ENCODE measurements at places on chromosomes 5 and 9. TPM values are rescaled to one million over a fixed set of nuclear protein-coding genes. Genes with fewer than 3 reads are reported as not detected.

VPS13A gene
- polyA plus RNA-seq = 5.6 TPM

DNA sequence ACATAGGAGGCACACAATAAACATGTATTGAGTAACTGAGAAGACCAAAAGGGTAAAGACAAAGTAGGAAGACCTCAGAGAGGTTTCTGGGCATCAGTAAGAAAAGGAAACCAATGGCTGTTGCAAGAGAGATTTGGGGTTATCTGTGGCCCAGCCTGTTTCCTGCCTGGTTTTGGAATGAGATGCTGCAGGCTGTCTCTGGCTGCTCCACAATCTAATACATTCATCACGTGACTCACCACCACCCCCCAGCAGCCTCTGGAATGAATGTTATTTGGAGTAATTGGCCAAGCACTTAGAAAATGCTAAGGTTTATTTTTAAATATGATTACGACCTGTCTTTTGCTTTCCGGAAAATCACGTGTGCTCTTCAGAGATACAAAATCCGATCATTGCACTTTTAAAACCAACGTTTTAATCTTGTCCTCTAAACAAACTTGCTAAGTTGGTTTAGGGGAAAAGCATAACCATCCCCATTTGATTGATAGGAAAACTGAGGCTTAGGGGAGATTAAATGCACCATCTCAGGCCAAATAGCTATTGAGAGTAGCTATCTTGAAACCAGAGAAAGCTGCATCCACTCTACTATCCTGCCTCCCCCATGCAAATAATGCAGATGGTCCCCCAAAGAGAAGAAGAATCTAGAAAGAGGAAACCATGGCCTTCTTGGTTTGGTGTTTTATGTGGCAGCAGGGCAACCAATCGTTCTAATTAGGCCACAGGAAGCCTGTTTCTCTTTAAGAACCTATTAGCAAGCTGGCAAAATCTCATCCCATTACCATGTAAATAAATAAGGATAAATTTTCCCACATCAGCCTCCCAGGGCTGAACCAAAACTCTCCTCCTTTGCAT lies 151.8 kb upstream of the ADRA1B start:
- DNase-seq = peak; percentile 59

WNT8A gene
- polyA plus RNA-seq = not detected

GRCh38 chr5:116394186-116394867 lies 180.3 kb downstream of the SEMA6A start:
- DNase-seq = no peak

GBA2 gene
- 56.0 TPM for polyA plus RNA-seq

GRCh38 chr9:87862536-87863268 lies 20.0 kb upstream of the SPATA31E1 start:
- DNase-seq = no peak

- peak; percentile 56 for DNase-seq
These were observed 564.0 kb upstream of the KLF4 start for GRCh38 chr9:108053555-108054061.

G3BP1 gene
- 65.2 TPM for polyA plus RNA-seq

DNA sequence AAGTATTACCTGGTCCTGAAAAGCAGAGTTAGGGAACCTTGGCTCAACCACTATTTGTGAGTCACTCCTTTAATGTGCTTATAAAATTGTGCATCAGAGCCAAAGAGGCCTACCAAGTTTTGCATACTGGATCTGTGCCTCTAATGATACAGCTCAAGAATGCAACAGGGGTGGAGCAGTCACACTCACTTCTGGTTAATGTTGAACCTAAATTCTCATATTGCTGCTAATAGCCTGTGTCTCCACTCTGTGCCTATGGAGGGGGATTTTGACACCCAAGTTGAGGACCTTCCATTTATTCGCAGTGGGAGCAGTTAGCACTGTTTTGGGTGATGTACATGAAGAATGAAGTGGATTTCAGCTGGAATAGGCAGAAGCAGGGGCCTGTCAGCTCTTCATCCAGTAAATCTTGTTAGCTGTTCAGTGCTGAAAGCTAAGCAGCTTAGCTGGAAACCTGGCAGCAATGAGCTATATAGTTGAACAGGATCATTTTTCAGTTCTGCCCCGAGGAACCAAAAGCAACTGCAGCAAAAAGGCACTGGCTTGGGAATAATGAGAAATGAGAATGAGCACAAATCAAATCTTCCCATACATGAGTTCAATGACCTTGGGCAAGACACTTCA lies 9.7 kb downstream of the SH3TC2 start:
- DNase-seq = peak; percentile 10

- DNase-seq = no peak
These were observed 27.4 kb downstream of the IPPK start for GRCh38 chr9:92642564-92642963.

ASS1 gene
- 146 TPM for polyA plus RNA-seq

DNA sequence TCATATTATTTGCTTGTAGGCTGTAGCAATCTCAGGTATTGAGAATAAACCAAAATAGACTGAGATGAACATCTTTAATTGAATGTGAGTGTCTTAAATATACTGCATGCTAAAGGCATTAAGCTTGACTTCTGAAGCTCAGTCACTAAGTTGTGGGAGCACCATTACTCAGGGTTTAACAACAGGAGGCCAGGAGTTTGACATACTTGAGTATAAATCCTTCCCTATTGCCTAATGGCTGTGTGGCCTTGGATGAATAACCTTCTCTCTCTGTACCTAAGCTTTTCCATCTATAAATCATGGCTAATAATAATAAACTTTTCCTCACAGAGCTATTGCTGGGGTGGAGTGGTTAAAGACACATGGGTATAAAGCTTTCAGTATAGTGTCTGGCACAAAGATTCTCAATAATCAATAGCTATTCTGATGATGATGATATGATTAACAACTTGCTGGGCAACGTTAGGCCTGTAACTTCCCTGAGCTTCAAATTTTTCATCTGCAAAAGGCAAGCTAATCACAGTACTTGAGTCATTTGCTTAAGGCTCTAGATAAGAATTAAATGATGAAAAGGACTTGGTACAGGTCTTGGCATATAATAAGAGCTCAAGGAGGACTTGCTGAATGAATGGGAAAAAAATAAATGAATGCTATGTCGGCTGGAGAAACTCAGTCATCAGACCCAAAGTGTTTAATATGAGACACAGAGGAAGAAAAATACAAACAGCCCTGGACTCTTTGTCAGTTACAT lies 174.0 kb upstream of the IL12B start:
- DNase-seq = no peak

DNA sequence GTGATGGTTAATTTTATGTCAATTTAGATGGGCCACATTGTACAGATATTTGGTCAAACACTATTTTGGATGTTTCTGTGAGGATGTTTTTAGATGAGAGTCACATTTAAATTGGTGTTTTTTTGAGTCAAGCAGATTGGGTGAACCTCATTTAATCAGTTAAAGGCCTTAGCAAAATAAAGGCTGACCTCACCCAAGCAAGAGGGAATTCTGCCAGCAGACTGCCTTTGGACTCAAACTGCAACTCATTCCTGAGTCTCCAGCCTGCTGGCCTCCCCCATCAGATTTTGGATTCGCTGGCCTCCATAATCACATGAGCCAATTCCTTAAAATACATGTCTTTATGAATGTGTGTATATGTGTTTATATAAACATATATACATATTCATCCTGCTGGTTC lies 282.7 kb upstream of the POU5F2 start:
- DNase-seq = no peak

PCDHB3 gene
- polyA plus RNA-seq = 1.0 TPM

GRCh38 chr9:69223605-69224004 lies 49.5 kb downstream of the TJP2 start:
- DNase-seq = peak; percentile 55

DNA sequence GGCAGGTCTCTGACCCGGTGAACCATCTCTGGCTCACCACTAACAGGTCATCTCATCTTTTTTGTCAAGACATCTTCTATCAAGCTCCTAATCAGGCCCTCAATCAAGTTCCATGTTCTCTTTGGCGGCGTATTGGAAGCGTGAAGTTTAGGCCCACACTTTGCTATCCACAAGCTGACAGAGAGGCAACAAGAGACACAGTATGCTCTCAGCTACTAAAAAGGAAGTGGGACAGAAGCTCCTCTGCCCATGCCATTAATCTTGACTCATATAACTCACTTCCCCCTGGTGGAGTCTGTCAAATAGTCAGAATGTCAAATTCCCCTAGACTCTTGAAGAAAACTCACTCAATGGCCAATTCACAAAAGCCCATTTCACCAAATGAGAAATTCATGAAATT lies 77.6 kb upstream of the TMC1 start:
- DNase-seq = no peak

BDP1 gene
- polyA plus RNA-seq = 1.9 TPM

GRCh38 chr5:61604076-61605025 lies 272.3 kb downstream of the ZSWIM6 start:
- DNase-seq = no peak

- DNase-seq = no peak
These were observed 33.9 kb upstream of the JMY start for GRCh38 chr5:79202076-79202475.

DNA sequence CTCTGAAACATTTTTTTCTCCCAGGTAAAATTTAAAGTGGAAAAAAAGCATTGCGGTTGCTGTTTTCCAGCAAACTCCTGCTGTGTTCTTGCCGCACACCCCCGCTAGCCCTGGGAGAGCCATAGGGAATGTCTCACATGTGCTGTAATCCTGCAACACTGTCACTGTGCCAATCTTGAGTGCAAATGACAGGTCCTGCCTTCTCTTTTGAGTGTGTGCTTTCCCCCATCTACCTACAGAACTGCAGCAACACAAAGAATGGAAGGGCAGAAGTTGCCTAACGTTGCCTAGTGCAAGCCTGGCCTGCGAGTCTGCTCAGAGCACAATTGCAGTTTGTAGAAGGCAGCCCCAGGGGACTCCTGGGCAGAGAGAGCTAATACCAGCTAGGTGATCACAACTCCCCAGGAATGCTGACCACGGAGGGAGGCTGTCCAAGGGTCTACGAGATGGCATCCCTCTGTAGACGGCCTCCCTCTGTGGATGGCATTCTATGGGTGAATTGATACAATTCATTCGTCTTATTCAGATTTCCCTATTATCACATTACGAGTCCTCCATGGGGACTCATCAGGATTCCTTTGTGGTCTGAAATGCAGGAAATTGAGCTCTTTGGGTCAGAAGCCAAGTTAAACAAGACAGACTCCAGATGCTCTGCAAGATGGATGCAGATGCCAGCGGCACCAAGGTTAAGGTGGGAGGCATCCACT lies 172.6 kb upstream of the S1PR3 start:
- DNase-seq = no peak

GRCh38 chr9:23492126-23493002 lies 333.7 kb downstream of the ELAVL2 start:
- peak; percentile 79 for DNase-seq

CDH6 gene
- 1.9 TPM for polyA plus RNA-seq

GRCh38 chr5:138449501-138450239 lies 10.8 kb downstream of the REEP2 start:
- peak; percentile 94 for DNase-seq

GRCh38 chr5:149438711-149439132 lies 59.6 kb upstream of the IL17B start:
- no peak for DNase-seq

- no peak for DNase-seq
These were observed 351.8 kb downstream of the SPOCK1 start for GRCh38 chr5:137147346-137147745.

- DNase-seq = no peak
These were observed 82.2 kb downstream of the SHB start for GRCh38 chr9:37986771-37987258.

GRCh38 chr5:1845696-1846095 lies 37.0 kb downstream of the IRX4 start:
- no peak for DNase-seq

DNA sequence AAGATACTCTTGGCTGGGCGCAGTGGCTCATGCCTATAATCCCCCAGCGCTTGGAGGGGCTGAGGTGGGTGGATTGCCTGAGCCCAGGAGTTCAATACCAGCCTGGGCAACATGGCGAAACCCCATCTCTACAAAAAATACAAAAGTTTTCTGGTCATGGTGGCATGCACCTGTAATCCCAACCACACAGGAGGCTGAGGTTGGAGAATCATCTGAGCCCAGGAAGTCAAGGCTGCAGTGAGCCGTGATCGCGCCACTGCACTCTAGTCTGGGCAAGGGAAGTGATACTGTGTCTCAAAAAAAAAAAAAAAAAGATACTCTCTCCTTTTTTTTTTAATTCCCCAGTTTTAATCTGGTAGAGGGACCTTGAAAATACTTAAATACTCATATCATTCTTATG lies 15.0 kb downstream of the ANKRD33B start:
- DNase-seq = no peak

GRCh38 chr9:84699984-84700383 lies 30.5 kb downstream of the NTRK2 start:
- no peak for DNase-seq

GRCh38 chr5:35212122-35212982 lies 17.9 kb downstream of the PRLR start:
- DNase-seq = no peak

DNA sequence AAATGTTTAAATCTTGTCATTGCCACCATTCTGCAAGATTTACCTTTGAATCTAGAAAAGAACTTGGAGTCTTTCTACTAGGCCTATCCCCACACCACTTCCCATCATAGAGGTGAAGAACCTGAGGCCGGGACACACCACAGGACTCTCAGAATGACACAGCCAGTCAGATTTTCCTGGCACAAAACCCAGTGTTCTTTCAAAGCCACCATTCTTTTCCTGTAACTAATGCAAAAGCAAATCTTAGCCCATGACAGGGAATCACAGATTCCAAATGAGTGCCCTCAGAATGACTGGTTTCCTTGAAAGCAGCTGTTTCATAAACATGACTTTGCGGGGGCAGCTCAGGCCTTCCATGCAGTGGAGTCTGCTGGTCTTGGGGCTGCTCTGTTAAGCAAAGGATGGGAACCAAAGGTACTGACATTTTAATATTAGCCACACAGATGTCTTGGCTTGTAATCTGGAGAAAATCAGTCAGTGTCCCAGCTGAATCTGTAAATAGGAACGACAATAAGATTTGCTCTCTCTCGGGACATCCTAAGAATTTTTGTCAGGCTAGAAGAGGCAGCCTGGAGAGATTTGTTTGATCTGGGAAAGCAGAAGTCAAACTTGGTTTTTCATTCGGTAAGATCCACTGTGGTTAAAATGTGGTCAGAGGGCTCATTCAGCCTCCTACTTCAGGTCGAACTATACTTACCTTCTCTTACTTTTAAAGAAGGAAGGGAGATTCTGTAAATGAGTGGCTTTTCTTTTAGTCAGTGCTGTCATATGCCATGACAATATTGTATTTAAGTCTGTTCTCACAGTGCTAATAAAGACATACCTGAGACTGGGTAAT lies 115.1 kb downstream of the PALM2AKAP2 start:
- DNase-seq = peak; percentile 13

ARHGEF37 gene
- 12.7 TPM for polyA plus RNA-seq
